Midbrain (tissue), 1 donor: ENCODE measurements at places on chromosomes 3 and 15.

GRCh38 chr3:46957092-46957820, 19.3 kb downstream of the CCDC12 start:
- no peak for DNase-seq

DNA sequence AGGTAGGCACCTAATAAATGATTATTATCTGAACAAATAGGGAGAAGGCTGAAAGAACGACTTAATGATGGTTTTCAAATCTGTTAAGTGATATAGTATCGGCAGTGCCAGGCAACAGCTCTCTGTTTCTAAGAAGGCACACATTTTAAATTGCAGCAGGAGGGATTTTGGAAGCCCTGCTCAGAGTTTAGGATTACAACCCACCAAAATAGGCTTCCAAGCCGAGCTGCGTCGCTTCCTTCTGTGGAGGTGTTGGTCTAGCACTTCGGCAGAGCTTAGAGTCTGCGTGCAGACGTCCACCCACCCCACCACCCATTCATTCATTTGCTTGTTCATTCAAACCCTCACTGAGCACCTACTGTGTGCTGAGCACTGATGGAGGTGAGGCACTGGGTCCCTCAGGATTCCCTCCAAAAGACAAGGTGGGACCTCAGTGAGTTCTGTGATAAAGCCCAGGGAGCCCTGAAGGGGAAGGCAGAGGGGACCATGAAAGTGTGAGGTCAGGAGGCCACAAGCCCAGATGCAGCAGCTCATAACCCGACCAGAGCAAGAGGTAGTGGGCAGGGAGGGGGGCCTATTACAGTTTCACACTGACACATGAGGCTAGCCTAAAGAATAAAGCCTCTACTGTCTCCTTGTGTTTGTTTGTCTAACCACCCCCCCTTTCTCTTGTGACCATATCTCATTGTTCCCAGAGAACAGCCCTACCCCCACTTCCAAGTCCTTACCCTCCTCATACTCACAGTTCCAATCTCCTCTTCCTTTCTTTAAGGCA, 8.9 kb downstream of the ADCY5 start:
- peak; percentile 84 for DNase-seq

GRCh38 chr3:37961622-37962431, 28.8 kb upstream of the VILL start:
- no peak for DNase-seq

- DNase-seq, result no peak
These were observed 7.6 kb upstream of the COL8A1 start for GRCh38 chr3:99630815-99631214.

DNA sequence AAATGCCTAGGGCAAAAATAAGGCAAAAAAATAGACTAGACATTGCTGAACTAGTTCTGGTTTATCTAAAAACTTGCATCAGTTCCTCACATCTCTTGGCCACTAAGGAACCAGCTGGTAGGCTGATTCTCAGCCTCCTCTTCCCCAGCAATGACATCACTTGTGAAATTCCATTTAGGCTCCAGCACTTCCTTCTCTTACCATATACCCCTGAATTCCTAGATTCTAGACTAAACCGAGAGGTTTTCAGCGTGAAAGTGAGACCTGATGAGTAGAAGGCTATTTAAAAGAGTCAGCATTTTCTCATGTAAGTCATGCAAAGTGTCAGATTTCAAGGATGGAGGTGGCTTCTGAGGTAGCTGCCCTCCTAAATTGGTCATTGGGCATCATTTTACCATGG, 247.1 kb upstream of the CDIN1 start:
- no peak for DNase-seq
